ENCODE measurements at places on chromosomes 2 and 18.

- peak overlapping the region; percentile 100 for H3K27ac ChIP-seq
- DNase-seq, result peak; percentile 83
- H3K36me3 ChIP-seq, result peaks cover 18% of the 10 kb centered on the region
- H3K4me1 ChIP-seq, result peaks cover 78% of the 10 kb centered on the region
Observed at GRCh38 chr2:43426305-43427031, 169.4 kb downstream of the THADA start.

GRCh38 chr2:200125444-200126284 lies 170.3 kb downstream of the MAIP1 start:
- H3K4me1 ChIP-seq, result peaks cover 24% of the 10 kb centered on the region
- H3K27me3 ChIP-seq, result no peaks in the 10 kb centered on the region
- H3K27ac ChIP-seq, result no peak overlapping the region
- no peaks in the 10 kb centered on the region for H3K36me3 ChIP-seq
- no peak for DNase-seq

DNA sequence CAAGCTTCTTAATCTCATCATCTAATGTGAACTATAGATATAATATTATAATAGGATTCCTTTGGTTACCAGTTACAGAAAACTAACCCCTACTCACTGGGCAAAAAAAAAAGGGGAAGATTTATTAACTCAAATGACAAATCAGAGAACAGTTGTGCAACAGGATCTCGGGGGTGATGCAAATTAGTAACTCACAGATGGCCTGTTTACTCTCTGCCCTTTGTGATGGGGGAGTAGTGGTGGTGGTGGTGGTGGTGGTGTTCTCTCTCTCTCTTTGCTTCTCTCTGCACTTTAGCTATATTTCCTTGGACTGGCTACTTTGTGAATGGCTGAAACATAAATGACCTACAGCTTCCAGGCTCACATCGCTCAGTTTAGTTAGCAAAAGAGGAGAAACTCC lies 59.0 kb downstream of the TMEM247 start:
- no peak for DNase-seq
- no peaks in the 10 kb centered on the region for H3K36me3 ChIP-seq
- peaks cover 19% of the 10 kb centered on the region for H3K4me1 ChIP-seq
- no peak overlapping the region for H3K4me3 ChIP-seq
- no peak overlapping the region for H3K27ac ChIP-seq

DNA sequence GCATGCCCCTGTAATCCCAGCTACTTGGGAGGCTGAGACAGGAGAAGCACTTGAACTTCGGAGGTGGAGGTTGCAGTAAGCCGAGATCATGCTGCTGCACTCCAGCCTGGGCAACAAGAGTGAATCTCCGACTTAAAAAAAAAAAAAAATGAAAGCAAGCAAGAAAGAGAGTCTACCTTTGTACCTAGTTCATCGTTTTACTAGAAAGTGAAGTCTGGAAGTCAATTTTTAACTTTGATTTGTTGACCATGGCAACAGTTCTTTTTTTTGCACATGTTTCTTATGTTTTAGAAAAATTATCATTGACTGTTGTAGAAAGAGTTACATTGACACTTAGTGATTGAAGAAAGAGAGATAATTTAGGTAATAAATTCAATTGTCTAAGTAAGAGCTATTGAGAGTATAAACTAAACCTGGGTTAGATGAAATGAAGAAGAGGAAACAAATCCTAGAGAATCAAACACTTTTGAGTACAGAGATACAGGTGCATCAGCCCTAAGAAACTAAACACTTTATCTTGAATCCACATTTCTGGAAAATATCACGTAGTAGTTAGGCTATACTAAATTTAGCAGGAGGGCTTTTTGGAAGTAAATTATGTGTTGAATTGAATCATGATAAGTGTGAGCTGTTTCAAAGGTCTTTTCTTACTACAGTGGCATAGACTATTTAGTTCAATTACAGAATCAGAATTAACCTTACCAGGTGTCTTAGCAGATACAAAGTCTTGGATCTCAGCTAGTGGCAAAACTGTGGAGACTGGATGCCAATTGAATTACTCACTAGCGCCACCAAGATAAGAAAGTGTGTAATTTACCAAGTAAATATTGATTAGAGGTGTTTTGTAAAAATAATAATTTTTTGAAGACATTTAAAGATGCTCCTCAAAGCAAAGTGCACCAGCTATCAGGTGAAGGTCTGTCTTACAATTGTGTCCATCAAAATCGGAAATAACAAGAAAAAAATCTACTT lies 303.4 kb upstream of the NRXN1 start:
- DNase-seq, result no peak
- no peaks in the 10 kb centered on the region for H3K27me3 ChIP-seq
- H3K36me3 ChIP-seq, result no peaks in the 10 kb centered on the region
- H3K4me1 ChIP-seq, result no peaks in the 10 kb centered on the region

DNA sequence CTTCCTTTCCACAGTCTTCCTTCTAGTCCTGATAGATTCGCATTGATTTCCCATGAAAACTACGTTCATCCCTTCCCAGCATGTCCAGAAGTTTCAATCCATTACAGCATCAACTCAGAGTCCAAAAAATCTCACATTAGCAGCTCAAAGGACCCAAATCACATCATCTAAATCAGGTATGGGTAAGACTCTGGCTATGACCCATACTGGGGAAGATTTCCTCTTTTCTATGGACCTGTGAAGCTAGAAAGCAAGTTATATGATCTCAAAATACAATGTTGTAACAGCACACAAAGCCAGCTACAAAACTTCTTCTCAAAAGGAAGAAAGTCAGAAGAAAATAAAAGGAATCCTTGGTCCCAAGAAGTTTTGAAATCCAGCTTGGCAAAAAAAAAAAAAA lies 5.7 kb upstream of the DCC start:
- H3K27ac ChIP-seq, result no peak overlapping the region
- no peak for DNase-seq
- H3K4me3 ChIP-seq, result no peak overlapping the region
- H3K27me3 ChIP-seq, result no peaks in the 10 kb centered on the region
- H3K36me3 ChIP-seq, result no peaks in the 10 kb centered on the region

DNA sequence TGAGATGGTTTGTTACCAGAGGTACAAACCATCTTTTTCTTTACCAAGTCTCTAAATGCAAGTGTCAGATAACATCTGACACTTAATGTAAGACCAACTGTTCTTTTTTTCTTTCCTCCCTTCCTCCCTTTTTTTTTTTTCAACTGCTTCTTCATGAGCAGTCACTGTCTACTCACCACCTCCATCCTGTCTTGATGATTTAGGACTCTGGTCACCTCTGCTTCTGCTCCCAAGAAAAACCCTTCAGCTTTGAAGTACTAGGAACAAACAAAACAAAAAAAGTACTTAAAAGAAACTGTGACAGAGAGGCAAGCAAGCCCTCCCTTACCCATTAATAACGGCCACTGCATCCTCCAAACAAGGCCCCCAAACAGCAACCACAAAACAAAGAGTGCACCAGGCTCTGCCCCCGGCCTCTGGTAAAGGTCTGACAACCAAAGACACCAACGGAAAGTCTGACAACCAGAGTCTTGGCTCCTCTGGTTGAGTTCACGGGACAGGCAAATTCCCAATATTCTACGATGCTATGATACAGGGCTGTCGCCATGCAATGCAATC lies 141.0 kb downstream of the ARL4C start:
- no peak overlapping the region for H3K27ac ChIP-seq
- no peaks in the 10 kb centered on the region for H3K36me3 ChIP-seq

DNA sequence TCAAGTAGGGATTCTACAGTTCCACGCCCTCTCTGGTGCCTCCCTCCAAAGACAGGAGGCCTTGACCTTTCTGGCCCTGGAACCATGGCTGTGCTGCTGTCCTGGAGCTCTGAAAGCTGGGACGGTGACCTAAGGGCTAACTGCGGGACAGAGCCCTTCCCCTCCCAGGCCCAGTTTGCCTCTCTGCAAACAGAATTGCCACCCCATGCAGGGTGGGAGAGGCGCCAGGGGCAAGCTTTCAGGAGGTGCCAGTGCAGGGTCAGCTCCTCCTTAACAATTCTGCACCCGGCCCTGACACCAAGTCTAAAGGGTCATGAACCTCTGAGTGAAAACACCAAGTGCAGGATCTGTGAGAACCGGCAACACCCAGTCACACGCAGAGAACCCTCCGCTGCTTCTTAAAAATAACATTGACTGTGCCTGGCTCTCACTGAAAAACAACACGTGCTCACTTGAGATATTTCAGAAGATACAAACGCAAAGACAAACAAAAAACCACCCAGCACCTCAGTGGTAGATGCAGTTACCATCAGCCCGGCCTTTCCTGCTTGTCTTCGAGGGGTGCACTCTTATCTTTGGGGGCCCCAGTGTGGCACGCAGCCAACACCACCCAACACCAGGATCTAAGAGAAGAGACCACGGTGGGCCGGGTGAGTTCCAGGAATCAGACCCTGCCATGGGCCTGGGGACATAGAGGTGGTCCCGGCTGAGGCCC lies 1.1 kb upstream of the SNED1 start:
- no peaks in the 10 kb centered on the region for H3K36me3 ChIP-seq
- peaks cover 7% of the 10 kb centered on the region for H3K4me1 ChIP-seq
- H3K27me3 ChIP-seq, result peaks cover 19% of the 10 kb centered on the region
- DNase-seq, result no peak
- no peak overlapping the region for H3K27ac ChIP-seq
- no peak overlapping the region for H3K4me3 ChIP-seq

GRCh38 chr2:164014068-164014731 lies 278.4 kb upstream of the FIGN start:
- no peak overlapping the region for H3K4me3 ChIP-seq
- DNase-seq, result no peak
- H3K27me3 ChIP-seq, result no peaks in the 10 kb centered on the region

DNA sequence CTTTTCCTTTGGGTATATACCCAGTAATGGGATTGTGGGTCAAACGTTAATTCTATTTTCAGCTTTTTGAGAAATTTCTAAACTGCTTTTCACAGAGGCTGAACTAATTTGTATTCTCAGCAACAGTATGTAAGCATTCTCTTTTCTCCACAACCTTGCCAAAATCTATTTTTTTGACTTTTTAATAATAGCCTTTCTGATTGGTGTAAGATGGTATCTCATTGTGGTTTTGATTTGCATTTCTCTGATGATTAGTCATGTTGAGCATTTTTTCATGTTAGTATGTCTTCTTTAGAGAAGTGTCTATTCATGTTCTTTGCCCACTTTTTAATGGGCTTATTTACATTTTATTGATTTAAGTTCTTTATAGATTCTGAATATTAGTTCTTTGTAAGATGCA lies 145.5 kb downstream of the TRABD2A start:
- no peaks in the 10 kb centered on the region for H3K36me3 ChIP-seq
- H3K4me3 ChIP-seq, result no peak overlapping the region
- no peaks in the 10 kb centered on the region for H3K4me1 ChIP-seq
- DNase-seq, result no peak
- no peaks in the 10 kb centered on the region for H3K27me3 ChIP-seq
